ENCODE measurements at places on chromosomes 1 and 21.

DNA sequence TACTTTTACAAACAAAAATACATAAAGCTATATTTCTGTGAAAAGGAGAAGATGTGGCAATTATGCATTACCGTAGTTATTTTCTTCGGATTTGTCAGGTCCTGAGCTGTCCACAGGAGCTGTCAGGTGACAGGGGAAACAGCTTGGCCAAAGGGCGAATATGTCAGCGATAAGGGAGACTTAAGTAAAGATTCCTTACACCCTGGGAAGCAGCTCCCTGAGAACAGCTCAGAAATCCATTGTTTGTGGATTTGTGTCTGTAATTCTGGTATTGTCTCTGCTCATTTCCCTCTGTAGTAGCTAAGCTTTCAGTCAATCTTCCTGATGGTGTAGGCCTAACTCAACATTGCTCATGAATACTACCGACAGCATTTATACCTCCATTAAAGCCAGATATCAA lies 7.1 kb upstream of the CD34 start:
- DNase-seq = no peak

DNA sequence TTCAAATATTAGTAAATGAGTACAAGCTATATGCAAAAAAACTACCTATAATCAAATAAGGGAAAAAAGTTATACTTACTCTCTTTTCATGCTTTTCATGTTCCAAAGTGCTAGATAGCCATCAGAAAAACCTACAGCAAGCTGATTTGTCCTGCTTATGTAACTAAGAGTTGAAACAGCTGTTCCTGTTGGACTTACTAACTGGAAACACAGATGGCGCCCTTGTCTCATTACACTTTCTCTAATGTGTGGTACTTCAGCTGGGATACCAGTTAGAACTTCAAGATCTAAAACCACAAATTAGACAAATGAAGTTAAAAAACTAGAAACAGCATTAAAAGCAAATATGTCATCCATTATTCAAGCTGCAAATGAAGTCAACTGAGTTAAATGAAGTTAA lies 24.3 kb downstream of the AHCTF1 start:
- peak; percentile 81 for DNase-seq

- peak; percentile 95 for DNase-seq
These were observed 16.1 kb downstream of the SIPA1L2 start for GRCh38 chr1:232613752-232614381.

GRCh38 chr1:85048296-85049064 lies at the start of gene MCOLN3:
Gene MCOLN3, minus strand, starts transcription at chr1:85048500. Its CDS starts 3,140 bp downstream, at chr1:85045360.
- no peak for DNase-seq

- peak; percentile 13 for DNase-seq
These were observed 65.2 kb upstream of the DIP2A start for GRCh38 chr21:46393451-46393940.

DNA sequence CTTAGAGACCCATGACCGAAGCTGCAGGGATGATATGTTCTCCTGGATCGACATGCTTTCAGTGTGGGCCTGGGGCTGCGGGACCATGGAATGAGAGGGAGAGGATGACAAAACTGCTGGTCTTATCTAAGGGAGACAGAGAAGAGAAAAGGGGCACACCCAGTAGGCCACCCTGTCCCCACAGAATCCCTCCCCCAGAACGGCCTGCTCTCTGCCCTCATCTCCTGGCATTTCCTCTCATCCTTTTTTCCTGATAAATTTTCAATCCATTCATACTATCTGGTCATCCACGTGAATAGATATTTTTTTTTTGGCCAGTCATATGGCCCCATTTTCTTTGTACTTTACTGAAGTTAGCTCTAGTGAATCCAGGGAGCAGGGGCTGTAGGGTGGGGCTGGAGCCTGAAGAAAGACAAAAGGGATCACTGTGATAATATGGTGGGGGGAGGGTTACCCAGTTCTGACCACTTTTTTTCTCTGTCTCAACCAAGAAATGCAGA lies at the start of gene PKLR:
Gene PKLR, minus strand, starts transcription at position 97 of the 500 bp plus-strand sequence. Its CDS starts 43 bp downstream, at position 54.
- no peak for DNase-seq

GRCh38 chr21:16181018-16181417 lies 451.2 kb downstream of the USP25 start:
- peak; percentile 42 for DNase-seq

- DNase-seq = no peak
These were observed 54.6 kb upstream of the ECE1 start for GRCh38 chr1:21344750-21345443.

- no peak for DNase-seq
These were observed 180.1 kb upstream of the PRMT6 start for GRCh38 chr1:106876384-106876783.

DNA sequence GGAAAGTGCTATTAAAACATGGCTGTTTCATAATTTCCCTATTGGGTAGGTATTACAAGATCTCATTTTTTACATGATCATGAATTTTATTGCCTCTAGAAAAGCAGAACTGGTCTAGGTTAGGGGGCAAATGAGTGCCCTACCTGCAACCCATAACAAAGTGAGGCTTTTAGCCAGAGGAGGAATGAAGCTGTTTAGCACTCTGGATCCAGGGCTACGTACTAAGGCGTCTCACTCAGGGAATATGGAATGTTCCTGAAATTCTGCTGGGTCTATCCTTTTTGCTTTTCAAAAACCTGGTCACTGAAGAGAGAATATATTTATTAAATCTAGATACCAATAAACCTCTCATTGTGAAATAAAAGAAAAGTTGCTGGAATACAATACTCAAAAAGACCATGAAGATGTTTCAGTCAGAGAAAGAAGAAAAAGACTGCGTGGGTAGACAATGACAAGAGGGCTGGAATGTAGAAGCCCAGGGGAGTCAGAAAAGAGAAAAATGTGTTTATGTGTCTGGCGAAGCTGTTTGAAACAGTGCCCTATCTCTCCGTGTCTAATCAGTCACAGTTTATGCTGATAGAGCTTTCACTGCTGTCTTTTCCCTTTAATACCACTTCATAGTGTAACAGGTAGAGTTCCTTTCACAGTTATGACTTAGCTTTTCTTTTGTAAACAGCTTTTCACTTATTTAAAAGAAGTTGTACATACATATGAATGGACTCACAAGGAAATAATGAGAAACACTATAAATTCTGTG lies 25.0 kb upstream of the SYDE2 start:
- DNase-seq = no peak

DNA sequence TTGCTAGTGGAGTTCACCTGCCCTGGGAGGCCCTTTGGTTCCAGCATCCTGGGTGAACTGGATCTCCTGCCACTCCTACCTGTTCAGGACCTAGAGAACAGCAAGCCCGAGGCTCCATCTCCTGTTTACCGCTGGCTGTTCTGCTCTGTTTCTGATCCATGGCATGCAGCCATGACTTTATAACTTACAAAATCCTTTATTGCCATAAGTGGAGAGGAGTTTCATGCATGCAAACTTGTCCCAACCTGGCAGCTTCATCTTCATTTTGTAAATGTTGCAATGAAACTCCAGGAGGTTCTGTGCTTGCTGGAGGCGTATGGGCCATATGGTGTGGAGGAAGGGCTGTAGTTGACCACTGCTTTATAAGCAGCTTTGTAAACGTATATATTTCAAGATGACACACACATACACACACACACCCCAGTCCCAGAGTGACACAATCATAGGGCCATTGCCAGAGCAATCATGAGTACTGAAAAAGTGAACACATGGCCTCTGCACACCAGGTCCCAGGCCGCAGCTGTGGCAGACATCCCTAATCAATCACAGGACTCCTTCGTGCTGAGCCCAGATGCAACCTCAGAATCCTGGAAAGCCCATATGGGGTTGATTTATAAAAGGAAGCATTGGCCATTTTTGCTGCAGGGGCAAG lies 69.0 kb downstream of the UBIAD1 start:
- no peak for DNase-seq

DNA sequence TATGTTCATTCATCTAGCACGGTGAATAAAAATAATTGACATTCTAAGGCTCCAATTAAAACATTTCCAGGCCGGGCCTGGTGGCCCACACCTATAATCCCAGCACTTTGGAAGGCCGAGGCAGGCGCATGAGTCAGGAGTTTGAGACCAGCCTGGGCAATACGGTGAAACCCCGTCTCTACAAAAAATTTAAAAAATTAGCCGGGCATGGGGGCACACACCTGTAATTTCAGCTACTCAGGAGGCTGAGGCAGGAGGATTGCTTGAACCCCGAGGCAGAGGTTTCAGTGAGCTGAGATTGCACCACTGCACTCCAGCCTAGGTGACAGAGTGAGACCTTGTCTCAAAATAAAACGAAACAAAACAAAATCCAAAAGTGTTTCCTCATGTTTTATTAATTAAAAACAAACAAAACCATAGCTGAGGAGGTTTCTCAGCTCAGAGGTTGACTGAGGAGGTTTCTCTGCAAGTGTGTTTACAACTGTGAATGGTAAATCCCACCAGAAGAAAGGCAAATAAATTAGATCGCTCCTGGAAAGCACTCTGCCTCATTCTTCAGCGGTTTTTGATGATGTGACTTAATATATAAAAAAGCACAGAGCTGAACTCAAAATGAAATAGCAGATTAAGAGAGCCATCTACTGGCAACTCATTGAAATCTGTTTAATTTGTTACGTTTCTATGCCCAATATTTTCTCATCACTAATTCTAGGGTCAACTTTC lies 37.7 kb upstream of the ATG4C start:
- DNase-seq = peak; percentile 65

GRCh38 chr1:221328371-221328770 lies 413.5 kb downstream of the DUSP10 start:
- DNase-seq = no peak

DNA sequence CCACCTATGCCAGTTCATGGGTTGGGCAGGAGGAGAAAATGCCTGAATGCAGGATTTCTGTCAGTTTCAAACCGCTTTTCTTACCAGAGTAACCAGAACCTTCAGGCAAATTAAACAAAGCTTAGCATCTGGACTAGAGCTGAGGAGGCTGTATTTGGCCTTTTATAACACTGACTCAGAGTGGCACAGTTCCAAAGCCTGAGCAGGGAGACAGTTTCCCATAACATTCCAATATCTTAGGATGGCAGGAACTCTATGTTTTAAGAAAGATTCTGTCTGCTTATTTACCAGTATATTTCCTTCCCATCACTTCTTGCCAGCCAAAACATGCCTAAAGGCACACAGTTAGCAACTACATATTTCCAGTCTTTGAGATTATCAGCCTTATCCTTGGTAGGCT lies 46.8 kb downstream of the UBR4 start:
- DNase-seq = peak; percentile 73

GRCh38 chr1:239882967-239883366 lies 208.7 kb upstream of the FMN2 start:
- no peak for DNase-seq

GRCh38 chr1:96820107-96820506 lies 98.5 kb downstream of the PTBP2 start:
- DNase-seq = no peak

DNA sequence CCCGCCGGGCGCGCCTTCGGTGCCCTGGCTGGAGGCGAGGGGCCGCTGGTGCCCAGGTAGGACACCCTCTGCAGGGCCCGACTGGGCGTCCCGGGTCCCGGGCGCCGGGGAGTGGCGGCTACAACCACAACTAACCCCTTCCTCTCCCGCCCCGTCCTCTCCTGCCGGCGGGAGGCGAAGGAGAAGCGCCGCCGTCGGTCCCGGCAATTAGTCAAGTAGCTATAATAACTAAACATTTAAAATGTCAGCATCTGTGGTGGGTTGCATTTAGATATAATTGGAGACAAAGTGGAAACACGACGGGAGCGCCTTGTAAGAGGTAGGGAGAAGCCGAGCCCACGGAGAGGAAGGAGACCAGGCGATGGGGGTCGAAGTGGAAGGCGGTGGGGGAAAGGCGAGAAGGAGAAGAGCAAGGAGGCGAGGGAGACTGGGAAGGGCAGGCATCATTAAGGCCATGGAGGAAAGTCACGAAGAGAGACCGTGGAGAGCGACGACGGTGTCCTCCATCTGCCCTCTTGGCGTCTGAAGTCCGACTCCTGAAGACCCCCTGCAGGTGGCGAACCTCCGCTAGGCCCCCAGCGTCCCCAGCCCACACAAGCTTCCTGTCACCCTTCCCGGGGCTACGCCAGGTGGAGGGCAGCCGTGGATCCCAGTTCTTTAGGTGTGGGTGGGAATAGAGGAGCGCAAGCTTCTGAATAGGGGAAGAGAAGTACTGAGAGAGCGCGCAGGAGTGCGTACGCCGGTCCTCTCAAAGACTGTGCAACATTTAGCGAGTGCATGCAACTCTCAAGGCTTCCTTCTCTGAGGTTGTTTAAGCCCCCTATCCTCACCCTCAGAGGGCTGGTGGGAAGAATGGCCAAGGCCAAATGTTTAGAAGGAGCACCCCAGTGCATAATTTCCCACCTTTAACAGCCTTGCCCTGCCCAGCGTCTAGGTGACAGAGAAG lies 1.6 kb downstream of the CNIH3 start:
- DNase-seq = no peak

GRCh38 chr1:38284953-38285352 lies 238.4 kb upstream of the POU3F1 start:
- no peak for DNase-seq

DNA sequence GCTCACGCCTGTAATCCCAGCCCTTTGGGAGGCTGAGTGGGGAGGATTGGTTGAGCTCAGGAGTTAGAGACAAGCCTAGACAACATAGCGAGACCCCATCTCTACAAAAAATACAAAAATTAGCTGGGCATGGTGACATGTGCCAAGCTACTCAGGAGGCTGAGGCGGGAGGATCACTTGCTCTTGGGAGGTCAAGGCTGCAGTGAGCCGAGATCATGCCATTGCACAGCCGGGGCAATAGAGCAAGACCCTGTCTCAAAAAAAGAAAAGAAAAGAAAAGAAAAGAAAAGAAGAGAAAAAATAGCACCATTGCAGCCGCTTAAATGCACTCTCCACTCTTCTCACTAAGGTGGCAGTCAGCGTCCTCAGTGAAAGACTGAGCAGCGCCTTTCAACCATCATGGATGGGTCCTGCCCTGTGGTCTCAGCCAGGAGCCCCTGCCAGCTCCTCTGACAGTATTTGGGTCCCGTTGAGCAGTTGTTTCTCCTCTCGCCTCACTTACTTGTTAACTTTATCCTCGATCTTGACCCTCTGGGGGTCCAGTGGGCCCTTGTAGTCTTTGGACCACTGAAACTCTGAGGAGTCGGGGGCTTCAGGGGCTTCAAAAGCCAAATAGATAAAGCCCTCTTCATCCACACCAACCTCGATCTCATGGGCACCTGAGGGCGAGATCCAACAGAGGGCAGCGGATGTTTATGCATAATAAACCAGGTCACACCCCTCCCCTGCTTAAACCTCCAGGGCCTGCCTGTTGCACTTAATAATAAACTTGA lies 36.9 kb downstream of the MYOM3 start:
- DNase-seq = no peak

All from fibroblast of villous mesenchyme (primary cell).